ENCODE measurements at places on chromosomes 16 and 17.

GRCh38 chr17:66354981-66355380, 52.6 kb downstream of the PRKCA start:
- no peak for DNase-seq

DNA sequence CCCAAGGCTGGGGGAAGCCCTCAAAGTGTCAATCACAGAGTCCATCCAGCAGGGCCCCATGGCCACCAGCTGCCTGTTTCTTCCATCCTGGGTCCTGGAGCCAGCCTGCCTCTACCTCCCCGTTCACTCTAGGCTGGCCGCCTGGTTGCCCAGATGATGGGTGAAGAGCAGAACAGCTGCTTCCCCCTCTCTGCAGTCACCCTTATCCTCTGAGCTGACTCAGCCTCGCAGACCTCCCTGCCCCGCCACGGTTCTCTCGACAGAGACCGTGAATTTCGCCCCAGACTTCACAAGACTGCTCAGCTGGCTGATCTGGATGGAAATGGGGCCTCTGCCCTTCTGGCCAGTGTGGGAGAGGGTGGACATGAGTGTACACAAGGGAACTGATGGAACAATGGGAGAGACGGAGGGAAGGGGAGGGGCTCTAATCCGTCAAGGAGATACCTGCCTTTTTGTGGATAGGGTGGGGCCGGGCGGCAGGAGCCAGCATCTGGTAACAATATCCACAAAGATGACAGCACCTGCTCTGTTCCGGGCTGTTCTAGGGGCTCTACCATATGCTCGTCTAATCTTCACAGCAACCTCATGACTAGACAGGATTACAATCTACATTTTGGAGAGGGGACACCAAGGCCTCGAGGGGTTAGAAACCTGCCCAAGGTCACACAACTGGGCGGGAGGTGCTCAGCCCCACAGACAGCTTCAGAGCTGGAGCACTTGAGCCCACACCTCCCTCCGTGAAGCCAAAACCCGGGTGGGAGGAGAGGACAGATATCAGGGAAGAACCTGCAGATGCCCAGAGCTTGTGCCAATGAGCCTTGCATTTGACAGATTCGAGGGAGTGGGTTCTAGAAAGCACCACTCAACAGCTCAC, 136.0 kb downstream of the SDK2 start:
- DNase-seq = no peak

DNA sequence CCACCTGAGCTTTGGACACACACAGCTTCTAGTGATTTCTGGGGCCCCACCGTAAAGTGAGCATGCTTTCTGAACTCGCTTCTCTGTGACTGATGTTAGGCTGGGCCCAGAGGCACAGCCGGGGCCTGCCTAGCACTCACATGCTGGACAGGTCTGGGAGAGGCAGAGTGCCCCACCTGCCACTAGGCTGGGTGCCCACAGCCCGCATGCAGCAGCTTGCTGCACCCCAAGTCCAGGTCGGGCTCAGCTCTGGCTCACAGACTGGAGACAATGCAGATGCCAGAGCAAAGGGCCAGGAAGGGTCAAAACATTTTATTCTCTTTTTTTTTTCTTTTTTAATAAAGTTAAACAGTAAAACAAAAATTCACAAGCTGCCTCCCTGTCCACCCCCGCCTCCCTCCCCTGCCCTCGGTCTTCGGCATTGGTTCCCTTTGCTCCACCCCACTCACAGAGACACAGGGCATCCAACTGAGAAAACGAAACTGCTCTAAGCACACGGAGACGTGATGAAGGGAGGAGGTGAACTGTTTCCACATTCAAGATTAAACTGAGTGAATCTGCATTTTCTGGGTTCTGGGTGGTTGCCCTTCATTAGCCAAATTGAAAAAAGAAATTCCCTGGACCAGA, 9.7 kb downstream of the CNP start:
- no peak for DNase-seq

- peak; percentile 80 for DNase-seq
These were observed 5.5 kb upstream of the KIF22 start for GRCh38 chr16:29784901-29785500.

DNA sequence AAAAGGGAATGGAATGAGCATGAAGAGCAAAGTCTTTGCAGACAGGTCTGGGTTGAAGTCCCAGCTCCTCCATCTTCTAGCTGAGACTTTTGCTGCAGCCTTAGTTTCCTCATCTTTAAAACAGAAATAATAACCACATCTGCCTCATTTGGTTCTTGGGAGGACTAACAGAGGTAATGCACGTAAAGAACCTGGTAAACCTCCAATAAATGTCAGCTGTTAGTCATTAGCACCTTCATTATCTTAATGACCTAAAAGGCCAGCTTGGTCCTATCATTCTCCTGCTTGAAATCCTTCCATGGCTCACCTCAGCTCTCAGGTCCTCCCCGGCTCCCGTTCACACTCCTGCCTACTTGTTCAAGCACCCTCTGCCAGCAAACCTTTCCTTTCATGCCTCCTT, 51.8 kb downstream of the SKAP1 start:
- no peak for DNase-seq

GRCh38 chr16:62954144-62955032, 918.1 kb upstream of the CDH8 start:
- no peak for DNase-seq

GRCh38 chr17:19725486-19725885, 9.1 kb upstream of the SLC47A2 start:
- no peak for DNase-seq

GRCh38 chr17:52947418-52947817, 788.9 kb upstream of the CA10 start:
- no peak for DNase-seq

All from activated CD4-positive, alpha-beta T cell treated with anti-CD3 and anti-CD28 coated beads, Interleukin-2, Interleukin-6, amounts not matched to agents 100 ng/mL and 50 ng/mL, durations not matched to agents 16 hours and 8 hours (primary cell).